H54 (cell line): ENCODE measurements at places on chromosomes 2 and 18.

- no peak for DNase-seq
Measured at GRCh38 chr2:111058264-111058663, 62.5 kb upstream of the BCL2L11 start.

GRCh38 chr18:62329691-62330454, 4.8 kb downstream of the TNFRSF11A start:
- peak; percentile 41 for DNase-seq

- no peak for DNase-seq
Measured at GRCh38 chr18:56409736-56410135, 228.7 kb downstream of the TXNL1 start.

DNA sequence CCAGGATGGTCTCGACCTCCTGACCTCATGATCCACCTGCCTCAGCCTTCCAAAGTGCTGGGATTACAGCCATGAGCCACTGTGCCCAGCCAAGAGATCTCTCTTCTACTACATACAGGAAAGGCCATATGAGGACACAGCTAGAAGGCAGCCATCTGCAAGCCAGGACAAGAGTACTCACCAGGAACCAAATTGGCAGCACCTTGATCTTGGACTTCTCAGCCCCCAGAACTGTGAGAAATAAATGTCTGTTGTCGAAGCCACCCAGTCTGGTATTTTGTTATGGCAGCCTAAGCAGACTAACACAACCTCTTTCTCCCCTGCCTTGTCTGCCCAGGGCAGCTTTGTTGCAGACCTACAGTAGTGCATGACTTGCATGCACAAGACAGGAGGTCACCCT, 211.3 kb upstream of the HAAO start:
- DNase-seq = no peak

DNA sequence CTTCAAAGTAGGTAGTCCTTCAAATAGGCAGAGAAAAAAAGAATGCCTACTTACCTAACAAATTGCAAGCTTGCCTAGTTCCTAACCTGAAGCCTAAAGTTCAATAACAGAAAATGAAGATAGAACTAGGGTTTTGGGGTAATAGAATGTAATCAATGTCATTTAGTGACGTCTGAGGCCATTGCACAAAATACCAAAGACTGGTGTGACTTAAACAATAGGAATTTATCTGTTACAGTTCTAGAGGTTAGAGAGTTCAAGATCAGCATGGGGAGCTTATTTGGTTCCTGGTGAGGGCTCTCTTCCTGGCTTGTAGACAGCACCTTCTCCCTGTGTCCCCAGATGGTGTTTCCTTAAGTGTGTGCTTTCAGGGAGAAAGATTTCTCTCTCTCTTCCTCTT, 4.7 kb upstream of the NPC1 start:
- DNase-seq = no peak

DNA sequence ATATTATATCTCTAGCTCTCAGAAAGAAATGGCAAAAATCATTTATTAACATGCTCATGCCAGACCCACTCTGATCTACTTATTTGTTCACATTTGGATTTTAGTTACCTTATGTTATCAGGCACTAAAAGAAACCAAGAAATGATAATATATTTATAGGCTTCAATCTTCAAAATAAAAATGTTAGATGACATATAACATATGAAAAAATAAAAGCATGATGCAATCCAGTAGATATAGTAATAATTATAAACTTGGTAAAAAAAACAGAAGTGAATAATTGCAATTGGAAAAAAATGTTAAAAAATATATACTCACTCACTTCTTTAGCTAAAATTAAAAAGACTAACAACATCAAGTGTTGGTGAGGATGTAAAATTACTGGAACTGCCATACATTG, 248.3 kb upstream of the VRK2 start:
- DNase-seq = no peak

DNA sequence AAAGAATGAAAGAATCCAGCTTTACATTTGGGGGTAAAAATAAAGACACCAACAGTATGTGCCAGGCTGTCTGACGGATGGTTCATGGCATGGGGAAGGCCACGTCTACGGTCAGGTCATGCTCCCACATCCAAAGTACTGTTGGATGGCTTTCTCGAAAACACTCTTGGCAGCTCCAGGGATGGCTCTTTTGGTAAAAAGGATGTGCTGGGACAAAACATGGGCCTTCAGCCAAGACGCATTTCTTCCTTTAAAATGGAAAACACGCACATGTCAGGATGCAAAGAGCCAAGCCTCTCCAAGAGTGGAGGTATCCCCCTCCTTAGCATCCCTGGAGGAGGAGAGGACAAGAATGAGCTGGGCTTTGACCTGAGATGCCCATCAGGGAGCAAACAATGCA, 376.5 kb upstream of the KLHL29 start:
- no peak for DNase-seq

- no peak for DNase-seq
Measured at GRCh38 chr2:128812183-128812940, 493.7 kb upstream of the HS6ST1 start.

DNA sequence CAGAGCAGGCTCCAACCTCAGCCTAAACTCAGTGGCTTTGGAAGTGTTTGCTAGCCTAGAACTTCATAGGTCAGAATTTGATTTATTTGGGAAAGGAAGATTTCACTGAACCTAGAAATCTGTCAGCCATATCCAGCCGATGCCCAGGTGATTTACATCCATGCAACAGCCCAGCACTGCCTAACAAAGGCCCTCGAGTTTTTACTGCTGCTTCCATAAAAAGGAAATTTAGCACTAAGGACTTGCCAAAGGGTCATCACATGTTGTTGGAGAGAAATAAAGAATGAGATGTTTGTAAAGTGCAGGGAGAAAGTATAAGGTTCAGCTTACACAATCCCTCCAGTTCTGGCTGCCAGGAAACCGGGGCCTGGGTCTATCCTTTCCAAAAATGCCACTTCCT, 614.2 kb downstream of the BCL11A start:
- no peak for DNase-seq

- no peak for DNase-seq
Measured at GRCh38 chr2:84300696-84301029, 158.4 kb downstream of the SUCLG1 start.

- DNase-seq = no peak
Measured at GRCh38 chr18:36756242-36756641, 72.6 kb downstream of the TPGS2 start.

GRCh38 chr18:43130716-43131260, 15.3 kb upstream of the RIT2 start:
- DNase-seq = no peak

DNA sequence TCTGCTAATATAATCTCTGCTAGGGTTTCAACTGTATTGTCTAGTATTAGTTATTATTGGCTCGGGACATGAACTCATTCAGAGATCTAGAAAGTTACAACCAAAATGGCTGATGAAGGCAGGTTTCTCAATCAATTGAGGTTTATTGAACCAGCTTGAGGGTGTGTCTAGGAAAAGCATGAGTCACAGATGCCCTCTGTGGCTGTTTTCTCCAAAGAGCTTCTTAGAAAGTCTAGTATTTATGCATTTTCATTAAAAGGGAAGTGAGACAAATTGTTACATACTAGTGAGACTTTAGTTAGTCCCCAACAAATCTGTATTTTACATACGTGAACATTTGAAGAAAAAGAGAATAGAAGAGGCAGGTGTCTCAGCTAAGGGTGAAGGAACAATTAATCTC, 23.0 kb upstream of the RTTN start:
- no peak for DNase-seq

- DNase-seq = no peak
Measured at GRCh38 chr18:9814431-9814830, 71.3 kb upstream of the TXNDC2 start.

GRCh38 chr2:88753833-88754584, 62.5 kb downstream of the RPIA start:
- DNase-seq = no peak

DNA sequence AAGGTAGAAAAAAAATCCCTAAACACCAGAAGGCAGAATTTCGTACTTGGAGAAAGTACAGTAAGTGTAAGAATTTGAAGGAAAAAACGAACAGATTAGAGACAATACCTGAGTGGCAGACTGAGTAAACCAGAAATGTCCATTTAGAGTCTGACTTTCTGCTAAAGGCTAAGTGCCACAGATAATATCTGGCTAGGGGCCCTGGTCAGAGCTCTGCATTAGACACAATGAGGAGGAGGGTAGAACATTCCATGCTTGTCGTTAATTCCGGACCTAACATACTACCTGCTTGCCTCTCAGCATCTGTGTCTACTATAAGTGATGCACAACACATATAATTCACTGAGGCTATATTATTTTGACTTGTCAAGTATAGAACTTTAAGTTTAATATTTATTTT, 18.1 kb downstream of the SEPTIN10 start:
- no peak for DNase-seq

- DNase-seq = no peak
Measured at GRCh38 chr2:201234663-201235135, 25.6 kb upstream of the CASP8 start.

GRCh38 chr2:45585267-45585861, 25.7 kb downstream of the SRBD1 start:
- DNase-seq = no peak

DNA sequence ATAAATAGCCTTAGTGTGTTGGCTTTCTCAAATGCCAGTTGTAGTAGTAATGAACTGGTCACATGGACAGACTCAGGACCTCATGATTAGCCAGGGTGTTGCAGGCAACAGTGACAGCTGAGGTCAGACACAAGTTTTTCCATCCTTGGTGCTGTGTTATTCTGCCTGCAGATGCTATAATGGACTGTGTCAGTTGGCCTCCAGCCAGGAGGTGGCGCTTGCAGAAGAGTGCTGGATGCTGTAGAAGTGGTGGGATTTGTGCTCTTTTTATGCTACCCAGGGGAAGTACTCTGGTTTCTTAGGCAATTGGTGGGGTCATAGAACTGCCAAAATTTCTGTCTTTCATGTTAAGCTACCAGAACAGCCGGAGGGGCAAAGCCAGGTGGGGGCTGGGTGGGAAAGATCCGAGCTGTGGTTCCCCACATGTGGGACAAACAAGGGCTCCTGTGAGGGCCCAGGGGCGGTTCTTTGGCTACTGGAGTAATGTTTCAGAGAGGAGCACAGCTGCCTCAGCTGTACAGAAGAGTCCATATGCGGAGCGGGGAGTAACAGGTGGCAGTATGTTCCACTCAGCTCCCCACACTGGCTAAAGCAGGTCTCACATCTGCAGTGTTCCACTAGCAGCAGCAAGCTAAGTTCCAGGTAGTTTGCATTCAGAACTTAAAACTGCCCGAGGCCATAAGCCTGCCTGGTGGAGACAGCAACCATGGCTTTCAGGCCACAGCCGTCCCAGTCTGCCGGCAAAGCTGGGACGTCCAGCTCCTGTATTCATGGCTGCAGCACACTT, 104.4 kb downstream of the GULP1 start:
- DNase-seq = no peak

DNA sequence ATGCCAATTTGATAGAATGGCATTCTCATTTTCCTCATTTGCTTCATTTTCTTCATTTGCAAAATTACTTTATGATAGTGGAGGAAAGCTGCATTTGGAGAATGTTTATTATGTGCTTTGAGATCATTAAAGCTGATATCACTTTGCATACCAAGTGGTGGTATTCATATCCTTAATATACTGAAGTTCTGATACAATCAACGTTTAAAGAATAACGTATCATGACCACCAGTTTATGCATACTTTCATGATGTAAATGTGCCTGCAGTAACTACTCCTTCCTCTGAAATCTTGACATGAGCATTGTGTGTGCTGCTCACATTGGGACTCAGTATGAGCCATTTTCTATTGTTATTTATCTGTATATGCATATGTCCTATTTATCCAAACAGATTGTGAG, 302.1 kb downstream of the ARHGAP15 start:
- no peak for DNase-seq

GRCh38 chr18:49646873-49647272, 85.0 kb downstream of the LIPG start:
- DNase-seq = no peak
